ENCODE measurements at places on chromosomes 12 and 14.

DNA sequence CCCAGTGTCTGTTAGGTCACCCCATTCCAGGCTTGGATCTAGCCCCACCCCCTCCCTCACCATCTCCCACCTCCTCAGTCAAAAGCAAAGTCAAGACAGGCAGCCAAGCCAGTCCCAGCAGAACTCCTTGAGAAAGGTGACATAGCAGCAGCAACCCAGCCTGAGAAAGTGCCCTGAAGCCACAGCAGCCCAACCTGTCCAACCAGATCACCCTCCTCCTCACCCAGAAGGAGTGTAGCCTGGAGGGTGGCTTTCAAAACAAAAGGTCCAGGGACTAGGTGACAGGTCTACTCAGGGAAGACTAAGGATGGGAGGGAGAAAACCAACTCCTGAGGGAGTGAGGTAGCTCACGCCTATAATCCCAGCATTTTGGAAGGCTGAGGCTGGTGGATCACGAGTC lies 5.2 kb downstream of the RAB15 start:
- no peak for DNase-seq

DNA sequence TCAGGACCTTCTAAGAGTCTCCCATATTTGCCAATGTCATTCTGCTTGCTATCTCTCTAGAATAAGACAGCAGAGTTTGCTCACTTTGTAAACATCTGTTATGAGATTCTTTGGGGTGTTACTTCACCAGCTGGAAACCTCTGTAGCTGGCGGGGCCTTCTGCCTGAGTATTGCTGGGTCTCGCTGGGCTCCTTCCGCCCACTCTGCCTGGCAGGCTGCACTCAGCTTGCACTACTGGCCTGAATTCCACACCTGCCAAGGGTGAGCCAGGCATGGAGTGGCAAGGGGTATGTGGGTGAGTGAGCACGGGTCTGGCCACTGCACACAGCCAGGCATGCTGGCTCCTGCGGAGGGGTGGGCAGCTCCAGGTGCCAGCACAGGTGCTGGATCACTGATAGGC lies 267.3 kb upstream of the PDE3A start:
- DNase-seq = no peak

GRCh38 chr14:59919570-59920377 lies at the start of gene LRRC9:
Gene LRRC9, plus strand, starts transcription at chr14:59920144.
- DNase-seq = peak; percentile 7

DNA sequence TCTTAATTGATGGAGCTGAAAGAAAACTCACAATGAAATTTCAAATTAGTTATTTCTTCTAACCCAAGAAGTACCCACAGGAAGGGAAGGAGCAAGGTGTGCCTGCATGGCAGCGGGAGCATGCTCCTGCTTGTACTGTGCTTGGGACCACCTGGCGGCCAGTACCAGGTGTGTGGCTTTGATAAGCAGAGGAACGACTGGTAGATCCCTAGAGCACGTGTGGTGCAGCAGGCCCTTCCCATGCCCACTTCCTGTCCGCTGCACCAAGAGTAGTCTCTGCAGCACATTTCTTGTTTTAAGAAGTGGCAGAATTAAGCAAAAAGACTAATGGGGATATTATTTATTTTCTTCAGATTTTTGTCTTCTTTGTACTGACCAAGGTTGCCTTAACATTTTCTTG lies 122.3 kb upstream of the ATF1 start:
- DNase-seq = no peak

- DNase-seq = no peak
Measured at GRCh38 chr14:94961386-94962165, 191.7 kb upstream of the GSC start.

DNA sequence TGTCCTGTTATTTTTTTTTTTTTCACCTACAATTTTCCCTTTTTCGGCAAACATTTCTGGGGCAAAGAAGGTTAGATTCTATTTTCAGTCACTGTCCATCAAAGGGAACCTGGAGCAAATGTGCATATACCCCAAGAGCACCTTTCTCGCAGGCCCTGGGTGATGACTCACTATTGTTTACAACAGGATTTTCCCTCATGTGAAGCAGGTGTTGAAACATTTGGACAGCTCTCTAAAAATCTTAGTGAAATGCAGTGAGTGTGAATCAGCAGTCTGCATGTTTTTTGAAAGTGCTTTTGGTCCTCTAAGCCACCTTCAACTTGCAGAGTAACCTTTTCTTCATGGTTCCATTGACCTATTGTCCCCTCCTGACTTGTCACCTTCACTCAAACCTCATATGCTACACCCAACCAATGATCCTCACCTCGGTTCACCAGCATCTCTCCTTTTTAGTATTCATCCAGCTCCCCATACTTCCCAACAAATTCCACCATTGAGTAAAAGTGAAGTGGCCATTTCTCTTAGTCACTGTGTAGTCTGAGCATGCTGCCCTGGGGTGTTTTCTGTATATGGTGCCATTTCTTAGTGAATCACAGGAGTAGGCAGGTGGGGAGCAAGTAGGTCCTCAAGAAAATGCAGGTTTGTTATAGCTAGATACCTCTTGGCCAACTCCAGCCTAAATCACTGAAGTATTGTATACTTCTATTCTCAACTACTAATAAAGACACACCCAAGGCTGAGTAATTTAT lies 260.2 kb downstream of the BMP4 start:
- DNase-seq = no peak

DNA sequence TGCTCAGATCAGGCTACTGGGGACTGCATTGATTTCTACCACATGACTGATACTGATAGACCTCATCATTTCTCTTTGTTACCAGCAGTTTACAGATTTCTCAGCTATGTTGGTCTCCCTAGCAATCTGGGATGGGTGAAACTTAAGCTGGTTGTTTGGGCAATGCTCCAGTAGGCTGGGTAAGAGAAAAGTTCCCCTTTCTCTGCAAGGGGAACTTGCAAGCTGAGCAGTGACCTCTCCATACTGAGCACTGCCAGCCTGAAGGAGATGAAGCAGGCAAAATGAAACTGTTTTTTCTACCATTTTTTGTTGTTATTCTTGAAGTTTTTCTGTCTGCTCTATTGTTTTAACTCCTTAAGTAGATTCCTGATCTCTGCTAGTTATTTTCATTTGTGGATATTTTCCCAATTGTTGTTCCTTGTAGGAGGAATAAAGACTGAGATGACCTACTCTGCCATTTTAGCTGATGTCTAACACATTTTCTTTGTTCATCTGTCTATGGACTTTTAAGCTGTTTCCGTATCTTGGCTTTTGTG lies 1.3 kb upstream of the OR4M1 start:
- DNase-seq = no peak

DNA sequence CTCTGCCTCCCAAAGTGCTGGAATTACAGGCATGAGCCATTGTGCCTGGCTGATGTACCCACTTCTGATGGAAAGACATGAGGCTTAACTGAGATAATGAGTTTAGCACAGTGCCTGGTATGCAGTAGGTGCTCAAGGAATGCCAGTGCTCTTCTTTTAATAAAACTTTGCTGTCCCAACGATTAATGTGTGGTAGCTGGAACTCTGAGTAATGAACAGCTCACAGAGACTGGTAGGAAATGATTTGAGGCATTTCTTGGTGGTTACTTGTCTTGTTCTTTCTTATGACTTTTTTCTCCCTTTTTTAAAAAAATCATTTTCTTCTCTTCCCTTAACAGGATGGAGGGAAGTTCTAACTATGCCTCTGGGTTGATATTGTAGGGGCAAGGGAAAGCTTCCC lies 235.7 kb upstream of the PWP1 start:
- DNase-seq = no peak

DNA sequence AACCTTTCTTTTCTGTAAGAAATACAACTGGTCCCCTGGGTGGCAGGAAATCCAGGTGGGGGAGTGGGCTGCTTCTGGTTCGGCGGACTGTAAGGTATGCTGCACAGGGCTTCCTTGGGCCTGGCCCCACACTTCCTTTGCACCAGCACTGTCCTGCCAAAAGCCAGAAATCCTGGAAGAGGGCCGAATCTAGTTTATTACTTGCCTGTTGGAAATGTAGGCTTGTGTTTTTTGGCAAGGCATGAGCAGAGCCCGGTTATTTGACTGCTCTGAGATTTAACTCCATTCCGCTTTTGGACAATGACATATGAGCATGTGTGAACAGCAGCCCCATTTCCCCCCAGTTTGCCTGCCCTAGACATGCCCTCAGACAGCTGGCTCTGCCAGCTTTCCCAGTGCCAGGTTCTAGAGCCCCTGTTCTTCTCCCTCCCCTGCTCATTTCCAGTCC lies 86.6 kb downstream of the BORCS5 start:
- DNase-seq = no peak

DNA sequence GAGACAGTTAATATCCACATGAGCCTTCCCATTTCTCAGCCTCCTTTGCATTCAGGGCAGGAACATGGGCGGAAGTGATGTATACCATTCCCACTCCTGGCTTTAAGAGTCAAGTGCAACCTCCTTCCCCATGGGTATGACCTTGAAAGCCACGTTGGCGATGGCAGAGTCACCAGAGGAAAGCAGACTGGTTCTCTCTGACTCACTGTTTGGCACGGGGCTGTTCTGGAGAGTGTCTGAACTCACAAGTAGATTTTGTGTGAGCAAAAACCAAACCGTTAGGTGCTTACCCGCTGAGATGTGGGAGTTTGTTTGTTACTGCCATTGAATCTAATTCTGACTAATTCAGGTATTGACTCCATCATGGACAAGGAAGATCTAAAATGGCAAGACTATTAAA lies 36.7 kb upstream of the PZP start:
- DNase-seq = no peak

- DNase-seq = no peak
Measured at GRCh38 chr12:53343969-53344368, 7.8 kb upstream of the SP7 start.

DNA sequence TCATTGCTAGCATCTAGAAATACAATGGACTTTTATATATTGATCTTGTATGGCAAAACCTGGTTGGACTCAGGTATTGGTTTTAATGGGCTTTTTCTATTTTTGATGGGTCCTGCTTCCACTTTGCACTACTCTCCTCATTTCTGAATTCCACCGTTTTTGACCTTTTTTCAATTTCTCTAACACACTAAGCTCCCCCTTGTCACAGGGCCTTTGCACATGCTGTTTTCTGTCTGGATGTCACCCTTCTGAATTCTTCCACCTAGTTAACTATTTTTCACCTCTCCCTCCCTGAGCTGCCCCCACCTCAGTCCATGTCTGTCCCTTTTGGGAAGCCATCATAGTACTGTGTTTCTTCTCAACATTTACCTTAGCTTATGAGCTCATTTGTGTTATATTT lies 112.7 kb upstream of the FRMD6 start:
- DNase-seq = no peak

GRCh38 chr12:126706300-126706699 lies 1560.7 kb upstream of the TMEM132C start:
- no peak for DNase-seq

GRCh38 chr14:95857275-95857674 lies 19.4 kb upstream of the TUNAR start:
- DNase-seq = no peak

- peak; percentile 43 for DNase-seq
Measured at GRCh38 chr14:73612339-73613045, at the start of gene ACOT6. Gene ACOT6, plus strand, starts transcription at chr14:73612517. Its CDS starts 55 bp downstream, at chr14:73612572.

GRCh38 chr12:88518863-88519403 lies 61.3 kb downstream of the KITLG start:
- DNase-seq = no peak

DNA sequence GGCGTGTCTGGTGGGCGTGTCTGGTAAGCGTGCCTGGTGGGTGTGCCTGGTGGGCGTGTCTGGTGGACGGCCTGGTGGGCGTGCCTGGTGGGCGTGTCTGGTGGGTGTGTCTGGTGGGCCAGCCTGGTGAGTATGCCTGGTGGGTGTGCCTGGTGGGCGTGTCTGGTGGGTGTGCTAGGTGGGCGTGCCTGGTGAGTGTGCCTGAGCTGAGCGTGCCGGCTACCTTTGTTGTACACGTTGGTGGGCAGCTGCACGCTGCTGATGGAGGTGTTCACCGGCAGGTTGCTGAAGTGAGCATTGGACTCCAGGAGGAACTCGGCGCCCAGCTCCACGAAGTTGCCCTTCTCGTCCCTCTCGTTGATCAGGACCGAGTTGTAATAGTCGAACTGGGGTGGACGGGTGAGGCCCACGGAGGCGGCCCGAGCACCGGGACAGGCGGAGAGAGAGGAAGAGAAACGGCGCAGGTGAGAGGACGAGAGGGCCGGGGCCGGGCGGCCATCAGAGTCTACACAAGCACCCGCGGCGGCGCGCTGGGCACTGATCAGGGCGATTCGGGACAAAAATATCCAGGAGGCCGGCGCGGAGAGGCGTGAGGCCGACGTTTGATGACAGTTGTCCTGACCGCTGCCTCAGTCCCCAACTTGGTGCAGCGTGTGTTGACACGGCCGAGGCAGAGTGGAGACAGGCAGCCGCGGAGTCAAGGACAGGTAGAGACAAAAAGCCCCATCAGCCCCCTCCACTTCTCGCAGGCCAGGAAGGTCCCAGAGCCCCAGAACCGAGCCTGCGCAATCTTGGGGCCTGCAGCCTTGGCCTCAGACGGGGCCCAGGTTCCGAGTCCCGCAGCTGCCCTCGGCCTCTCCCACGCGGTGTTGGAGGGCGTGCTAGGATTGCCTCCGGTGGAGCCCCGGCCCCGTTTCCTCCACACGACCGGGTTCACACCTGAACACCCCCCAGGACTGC lies 10.5 kb downstream of the CACNA2D4 start:
- DNase-seq = peak; percentile 29

DNA sequence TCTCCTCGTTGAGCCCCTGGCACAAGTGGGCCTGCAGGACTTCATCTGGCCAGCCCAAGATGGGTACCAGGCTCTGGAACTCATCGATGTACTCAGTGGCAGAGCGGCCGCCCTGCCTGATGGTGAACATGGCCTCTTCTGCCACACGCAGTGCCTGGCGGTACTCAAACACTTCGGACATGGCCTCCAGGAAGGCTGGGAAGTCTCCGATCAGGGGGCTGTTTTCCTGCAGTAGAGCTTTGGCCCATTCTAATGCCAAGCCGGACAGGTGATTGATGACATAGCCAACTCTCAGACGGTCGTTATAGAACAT lies 19.8 kb downstream of the RTL1 start:
- DNase-seq = no peak

DNA sequence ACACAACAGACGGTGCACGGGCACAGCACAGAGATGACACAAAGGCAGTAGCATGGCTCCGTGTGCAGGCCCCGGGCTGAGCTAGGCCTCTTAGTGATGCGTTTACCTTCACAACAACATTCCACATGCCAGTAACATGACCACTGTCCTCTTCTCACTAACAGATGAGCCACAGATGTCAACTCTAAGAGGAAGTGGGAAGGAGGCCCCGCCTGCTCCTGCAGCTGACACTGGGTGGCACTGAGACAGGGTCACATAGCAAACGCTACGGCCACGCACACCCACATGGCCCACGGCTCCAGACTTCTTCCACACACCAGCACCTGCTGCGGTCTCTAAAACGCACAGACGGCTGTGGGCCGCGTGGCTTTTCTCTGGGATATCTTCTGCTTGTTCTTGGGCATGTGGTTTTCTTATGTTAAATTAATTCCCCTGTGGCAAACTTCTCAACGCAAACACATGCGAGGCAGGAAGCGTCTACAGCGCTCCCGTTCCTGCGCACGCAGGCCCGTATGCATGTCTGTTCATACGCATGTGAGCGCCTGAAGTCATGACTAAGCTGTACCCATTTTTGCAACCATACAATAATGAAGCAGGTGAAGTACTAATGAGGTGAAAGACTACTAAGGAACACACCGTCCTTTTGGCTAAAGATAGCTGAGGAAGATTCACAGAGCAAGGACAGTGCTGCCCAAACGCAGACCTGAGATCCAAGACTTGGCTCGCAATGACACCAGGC lies 26.8 kb downstream of the AMN start:
- peak; percentile 55 for DNase-seq
